ENCODE measurements at places on chromosomes 7 and 10.
A peak's percentile ranks its signal among the peaks of the same experiment; 100 is the strongest.

DNA sequence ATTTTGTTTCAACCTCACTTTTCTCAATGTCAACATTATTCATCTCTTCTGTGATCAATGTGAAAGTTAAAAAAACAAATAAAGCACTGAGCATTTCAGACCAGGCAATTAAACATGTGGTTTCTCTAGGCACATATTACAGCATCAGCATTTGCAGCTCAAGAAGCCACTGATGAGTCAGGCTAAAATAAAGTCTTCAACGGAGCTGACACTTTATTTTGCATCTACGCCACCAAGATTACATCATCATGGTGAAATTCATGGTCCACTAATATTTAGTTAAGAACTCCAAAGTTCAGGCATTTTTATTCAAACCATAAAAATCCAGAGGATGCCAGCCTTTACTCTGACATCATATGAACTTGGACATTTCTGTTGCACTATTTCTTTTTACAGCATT, 33.0 kb downstream of the MAGI2 start:
- DNase-seq: no peak

DNA sequence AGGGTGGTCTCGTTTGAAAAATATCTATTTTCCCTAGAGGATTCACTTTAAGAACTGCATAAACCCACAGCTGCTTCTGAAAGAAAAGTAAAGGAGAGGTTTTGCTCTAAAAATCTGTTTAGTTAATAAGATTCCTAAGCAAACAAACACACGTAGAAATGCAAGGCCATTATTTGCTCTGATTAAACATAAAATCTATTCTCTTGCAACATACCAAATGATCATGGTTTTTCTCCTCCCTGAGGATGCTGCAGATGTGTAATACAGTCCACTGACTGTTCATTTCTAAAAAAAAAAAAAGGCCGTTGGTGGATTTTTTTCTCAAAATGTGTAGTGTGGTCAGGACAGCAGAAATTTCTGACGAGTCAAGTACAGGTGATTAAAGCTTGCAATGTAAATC, 98.6 kb downstream of the BUB3 start:
- no peak for DNase-seq

DNA sequence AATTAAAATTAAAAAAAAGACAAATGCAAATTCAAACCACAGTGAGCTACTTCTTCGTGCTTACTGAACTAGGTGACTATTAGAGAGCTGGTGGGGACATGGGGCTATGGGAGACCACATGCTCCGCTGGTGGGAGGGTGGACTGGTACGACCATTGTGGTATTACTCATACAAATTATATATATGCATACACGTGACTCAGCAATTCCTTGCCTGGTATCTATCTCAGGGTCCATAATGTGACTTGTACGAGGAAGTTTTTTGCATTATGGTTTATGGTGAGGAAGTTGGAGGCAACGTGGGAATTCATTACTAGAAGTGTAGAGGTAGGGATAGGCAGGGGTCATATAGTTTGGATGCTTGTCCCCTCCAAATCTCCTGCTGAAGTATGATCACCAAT, 1112.7 kb downstream of the TYW1 start:
- no peak for DNase-seq

GRCh38 chr10:49177391-49178355, 10.5 kb downstream of the TMEM273 start:
- no peak for DNase-seq

- no peak for DNase-seq
These were observed 4.4 kb upstream of the BET1 start for GRCh38 chr7:94008537-94008936.

GRCh38 chr7:74193054-74193453, 16.8 kb upstream of the LAT2 start:
- no peak for DNase-seq

DNA sequence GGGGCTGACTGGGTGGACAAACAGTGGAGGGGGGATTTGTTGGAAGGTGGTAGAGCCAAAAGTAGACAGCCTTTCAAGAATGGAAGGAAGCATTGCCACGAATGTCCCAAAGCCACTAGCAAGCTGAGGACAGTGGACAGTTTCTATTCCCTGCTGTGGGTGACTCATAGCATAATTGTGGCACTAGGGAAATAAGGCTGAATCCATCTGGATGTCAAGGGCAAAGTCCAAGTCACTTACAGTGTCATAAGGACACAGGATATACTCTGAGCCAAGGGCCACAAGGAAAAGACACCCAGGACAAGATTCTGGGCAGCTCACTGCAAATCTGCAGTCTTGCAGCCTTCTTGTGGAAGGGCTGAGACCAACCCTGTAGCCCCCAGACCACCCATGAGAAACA, 79.7 kb downstream of the FRMPD2 start:
- no peak for DNase-seq

DNA sequence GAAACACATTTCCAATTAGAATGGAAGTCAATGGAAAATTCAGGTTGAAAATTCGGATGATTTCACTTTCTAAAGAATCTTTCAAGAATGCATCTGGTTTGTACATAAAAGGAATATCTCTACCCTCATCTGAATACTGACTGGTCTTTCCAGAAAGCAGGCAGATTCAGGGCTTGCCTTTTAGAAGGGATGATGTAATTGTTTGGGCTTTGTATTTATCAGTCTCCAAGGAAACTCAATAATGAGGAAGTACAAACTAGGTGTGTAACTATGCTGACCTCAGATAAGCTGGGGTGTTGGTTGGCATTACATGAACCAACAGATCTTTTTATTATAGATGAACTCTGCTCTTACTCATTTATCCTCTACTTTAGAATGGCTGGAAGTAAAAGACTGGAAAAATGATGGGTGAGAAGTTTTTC, 24.1 kb downstream of the PDLIM1 start:
- peak; percentile 62 for DNase-seq

GRCh38 chr7:28695300-28696295, 262.5 kb downstream of the TRIL start:
- DNase-seq: no peak
